ENCODE measurements at places on chromosomes 5 and 9.

DNA sequence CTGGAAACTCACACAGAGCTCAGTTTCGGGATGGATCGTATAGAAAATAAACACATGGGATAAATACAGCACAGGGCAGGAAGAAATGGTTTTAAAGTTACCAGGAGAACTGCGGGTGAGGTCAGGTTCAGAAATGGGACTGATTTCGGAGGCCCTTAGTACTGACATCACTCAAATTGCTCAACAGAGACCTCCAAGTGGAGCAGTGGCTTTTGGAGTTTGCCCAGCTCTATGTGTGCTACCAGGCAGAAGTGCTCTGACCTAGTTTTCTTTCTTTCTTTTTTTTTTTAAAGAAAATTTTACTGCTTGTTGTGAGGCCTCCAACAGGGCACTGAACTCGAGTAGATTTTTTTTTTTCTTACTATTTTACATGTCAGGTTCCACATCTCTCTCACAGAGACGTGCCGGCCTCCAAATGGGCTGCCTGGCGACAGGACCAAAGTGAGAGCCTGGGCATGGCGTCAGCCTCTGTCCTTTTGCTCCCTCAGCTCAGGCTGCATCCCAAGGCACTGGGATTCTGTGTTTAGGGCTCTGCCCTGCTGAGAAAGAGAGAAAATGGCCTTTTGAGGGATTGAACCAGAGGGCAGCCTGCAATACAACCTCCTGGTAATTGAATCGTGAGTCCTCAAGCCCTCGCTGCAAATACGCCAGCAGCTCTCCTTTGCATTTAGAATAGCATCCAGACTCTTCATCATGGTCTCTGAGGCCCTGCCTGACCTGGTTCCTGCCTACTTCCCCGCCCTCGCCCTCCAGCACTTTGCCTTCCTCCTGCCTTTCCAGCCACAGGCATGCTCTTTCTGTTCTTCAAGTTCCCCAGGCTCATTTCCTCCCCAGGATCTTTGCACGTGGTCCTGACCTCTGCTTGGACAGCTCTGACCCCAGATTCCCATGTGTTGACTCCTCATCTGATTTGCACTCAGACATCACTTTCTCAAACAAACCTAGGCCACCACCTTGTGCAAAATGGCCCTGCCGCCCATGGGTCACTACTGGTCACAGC is 173.5 kb downstream of the FGF1 start:
- DNase-seq, result no peak

DNA sequence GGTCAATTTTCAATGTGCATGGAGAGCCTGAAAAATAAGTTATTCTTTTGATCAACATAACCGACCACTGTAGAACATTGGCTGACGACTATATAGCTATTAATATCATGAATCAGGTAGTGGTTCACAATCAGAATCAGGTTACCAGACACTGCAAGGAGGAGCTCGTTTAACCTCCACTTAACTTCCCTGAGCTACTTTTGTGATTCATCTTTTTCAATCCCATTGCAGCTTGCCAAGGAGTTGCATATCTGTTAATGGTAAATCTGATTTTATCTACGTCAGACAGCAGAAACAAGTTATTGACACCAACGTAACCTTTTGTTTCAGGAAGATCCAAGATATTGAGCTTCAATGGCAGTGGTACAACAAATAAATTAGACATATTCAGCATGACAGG is 2263.8 kb upstream of the ACO1 start:
- DNase-seq, result no peak

- no peak for DNase-seq
Measured at GRCh38 chr9:129640086-129640870, 1.7 kb downstream of the ASB6 start.

DNA sequence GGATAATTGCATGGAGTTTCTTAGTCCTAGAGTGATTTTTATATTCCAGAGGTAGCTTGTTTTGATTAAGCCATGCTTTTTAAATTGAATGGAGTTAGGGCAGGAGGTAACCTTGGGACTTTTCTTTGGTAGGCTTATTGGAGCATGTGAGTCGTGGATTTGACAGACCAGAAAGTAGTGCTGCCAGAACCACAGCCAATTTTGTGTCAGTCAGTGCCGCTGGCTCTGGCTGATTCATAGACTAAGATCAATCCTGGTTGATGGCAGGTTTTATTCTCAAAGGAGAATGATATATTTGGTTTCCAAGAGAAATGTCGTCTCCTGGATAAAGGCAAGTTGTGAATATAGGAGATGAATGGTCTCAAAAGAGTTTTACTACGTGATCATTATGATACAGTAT is 20.3 kb downstream of the RAI14 start:
- no peak for DNase-seq

DNA sequence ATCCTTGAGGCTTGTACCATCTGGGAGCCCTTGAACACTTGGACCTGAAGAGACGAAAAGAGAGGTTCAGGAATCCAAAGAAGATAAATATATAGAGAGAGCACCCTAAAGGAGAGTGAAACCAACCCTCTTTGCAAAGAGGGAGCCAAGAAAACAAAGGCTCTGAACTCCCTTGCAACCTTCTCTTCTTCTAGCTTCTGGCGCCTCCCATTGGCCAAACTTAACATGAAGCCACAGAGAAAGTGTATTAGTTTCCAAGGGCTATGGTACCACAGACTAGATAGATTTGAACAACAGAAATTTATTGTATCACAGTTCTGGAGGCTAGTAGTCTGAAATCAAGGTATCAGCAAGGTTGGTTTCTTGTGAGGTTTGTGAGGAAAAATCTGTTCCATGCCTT is 175.1 kb downstream of the HCN1 start:
- peak; percentile 40 for DNase-seq

GRCh38 chr9:134059661-134060395 is 8.0 kb downstream of the BRD3 start:
- DNase-seq, result peak; percentile 76

DNA sequence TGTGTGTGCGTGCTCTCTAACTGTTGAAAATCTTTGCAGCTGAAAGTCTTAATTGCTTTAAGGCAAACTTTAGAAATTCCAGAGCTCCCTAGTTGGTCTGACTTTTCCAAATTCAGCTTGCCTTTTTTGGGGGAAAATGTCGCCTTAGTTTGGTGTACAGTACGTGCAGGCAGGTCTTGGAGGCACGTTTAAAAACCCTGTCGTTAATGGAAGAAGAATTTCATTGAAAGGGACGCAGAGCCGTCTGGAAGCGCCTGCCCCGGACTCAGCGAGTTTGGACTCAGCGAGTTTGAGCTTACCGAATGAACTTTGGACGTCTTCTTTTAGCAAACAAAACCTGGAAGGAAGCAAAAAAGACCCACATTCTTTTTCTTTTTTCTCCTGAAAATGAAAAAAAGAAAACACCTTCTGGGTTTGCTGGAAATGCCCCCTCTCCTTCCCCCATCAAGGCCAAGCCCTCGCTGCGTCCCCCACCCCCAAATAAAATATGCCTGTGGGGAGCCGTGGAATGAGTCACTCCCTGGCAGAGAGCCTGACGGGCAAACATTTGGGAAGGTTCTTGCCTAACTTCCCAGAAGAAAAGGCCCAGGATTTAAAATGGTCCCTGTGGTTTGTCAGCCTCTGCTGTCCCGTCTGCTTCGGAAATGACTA is 1.5 kb downstream of the NEK6 start:
- no peak for DNase-seq

DNA sequence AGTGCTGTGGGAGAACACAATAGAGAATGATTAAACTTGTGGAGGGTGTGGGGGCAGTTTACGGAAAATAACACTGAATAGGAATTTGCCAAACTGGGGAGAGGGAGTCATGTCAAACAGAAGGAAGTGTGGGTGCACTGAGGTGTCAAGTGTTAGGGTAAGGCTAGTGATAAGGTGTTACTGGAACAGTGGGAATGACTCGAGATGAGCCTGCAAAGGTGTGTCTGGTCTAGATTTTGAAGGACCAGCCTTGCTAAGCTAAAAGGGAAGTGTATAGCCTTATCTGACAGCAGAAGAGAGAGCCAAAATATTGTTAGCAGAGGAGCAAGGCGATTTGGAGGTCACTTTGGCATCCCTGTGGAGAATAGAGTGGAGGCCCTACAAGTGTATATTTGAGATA is 4.2 kb downstream of the CNOT6 start:
- DNase-seq, result no peak

- DNase-seq, result peak; percentile 35
Measured at GRCh38 chr9:125066839-125067619, 76.3 kb downstream of the SCAI start.

- DNase-seq, result peak; percentile 21
Measured at GRCh38 chr5:80246995-80247729, 8.7 kb downstream of the SERINC5 start.

GRCh38 chr9:92599938-92600461 is 64.2 kb upstream of the ECM2 start:
- no peak for DNase-seq

- no peak for DNase-seq
Measured at GRCh38 chr9:134370213-134370492, 43.9 kb downstream of the RXRA start.

DNA sequence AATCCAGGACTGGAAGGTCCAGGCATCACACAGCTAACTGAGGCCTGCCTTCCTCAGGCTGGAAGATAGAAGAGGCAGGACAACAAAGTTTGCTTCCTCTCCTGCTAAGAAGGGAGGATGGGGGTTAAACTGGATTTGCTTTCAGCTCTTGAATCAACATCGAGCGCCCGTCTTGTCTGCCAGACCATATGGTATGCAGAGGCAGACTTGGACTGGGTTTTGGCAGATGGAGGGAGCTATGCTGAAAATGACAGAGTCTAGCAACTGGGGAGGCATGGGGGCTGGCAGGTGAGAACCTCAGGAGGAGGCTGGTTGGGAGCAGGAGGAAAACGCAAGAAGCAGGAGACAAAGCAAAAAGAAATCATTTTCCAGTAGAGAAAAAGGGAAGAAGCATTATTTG is 289.5 kb upstream of the IL12B start:
- DNase-seq, result no peak

DNA sequence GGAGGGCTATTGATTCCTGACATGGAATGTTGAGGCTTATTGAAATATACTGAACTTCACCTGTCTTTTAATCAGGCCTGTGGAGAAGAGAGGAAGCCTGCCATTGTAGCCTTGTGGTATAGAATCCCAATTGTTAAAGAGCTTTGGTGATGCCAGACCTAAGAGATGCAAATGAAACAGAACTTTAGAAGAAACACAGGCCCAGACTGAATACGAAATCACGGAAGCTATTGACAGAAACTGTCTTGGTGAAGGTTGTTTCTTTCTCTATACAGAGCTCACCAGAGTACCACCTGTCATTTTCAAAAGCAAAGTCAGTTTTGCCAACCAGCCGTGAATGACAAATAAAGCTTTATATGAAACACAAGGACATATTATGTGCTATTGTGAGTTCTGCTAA is 660.3 kb downstream of the ISL1 start:
- peak; percentile 2 for DNase-seq

DNA sequence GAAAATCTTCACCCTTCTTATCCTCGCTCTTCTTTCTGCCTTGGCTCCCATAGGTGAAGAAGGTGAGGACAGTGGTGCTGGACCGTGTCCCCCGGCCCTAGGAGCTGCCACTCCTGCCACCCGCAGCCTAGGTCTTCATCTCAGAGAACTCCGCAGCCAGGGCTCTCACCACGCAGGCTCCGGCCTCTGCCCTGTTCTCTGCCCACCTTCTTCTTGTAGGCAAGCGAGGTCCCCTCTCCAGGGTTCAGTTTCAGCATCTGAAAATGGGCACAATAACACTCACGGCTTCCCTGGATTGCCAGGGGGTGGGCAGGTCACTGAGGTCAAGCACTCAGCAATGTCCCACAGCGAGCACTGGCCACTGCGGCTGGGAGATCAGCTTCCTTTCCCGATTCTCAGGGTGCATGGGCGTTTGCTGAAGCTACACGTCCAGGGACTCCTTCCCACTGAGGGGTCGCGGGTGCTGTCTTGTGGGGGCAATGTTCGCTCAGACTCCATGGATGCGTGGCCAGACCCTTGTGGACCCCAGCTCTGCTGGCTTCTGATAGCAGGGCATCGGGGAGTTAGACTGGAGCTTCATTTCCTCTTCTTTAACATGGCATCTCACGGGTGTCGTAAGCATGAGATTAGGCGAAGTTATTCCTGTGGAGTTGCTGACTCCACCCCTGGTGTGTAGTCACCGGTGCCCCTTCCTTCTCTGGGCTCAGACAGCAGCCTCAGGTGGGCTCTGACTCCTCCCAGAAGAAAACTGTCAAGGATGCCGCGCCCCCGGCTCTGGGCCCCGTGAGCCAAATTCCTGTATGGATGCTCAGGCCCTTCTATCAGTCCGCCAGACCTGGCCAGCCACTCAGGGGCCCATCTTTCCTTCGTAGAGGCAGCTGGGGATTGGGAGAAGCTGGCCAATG is 145.1 kb upstream of the IRX2 start:
- DNase-seq, result no peak

- peak; percentile 69 for DNase-seq
Measured at GRCh38 chr5:80967500-80968181, 7.5 kb downstream of the RASGRF2 start.

DNA sequence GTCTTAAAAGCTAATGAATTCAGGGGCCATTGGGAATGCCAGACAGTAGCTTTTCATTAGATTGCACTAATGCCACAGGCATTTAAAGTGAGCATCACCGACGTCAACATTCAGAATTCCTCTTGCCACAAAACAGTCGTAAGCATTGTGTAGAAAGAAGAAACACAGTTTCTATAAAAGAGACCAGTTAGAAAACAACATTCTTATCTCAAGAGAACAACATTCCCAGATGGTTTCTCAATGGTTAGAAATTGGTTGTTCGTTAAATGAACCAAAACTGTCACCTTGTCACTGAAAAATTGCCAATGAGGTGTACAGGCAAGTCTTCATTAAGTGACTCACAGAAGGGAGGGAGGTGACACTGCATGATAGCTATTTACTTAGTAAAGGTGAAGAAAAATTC is 401.6 kb upstream of the PRR16 start:
- no peak for DNase-seq

DNA sequence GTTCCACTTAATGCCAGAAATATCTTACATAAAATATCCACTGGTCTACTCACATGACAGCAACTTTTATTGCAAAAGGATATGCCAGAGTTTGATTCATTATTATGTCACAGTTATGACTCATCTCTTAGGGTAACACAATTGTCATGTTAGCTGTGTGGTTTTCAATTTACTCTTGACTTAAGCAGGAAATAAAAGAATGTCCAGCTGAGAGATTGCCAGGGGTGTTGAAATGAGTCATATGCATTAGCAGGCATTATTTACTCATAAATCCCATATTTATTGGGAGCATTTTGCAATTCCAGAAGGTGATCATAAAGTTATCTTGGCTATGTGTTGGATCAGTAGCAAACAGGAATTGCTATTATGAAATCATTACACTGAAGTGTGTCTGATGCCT is 1164.6 kb upstream of the CDH18 start:
- DNase-seq, result no peak

DNA sequence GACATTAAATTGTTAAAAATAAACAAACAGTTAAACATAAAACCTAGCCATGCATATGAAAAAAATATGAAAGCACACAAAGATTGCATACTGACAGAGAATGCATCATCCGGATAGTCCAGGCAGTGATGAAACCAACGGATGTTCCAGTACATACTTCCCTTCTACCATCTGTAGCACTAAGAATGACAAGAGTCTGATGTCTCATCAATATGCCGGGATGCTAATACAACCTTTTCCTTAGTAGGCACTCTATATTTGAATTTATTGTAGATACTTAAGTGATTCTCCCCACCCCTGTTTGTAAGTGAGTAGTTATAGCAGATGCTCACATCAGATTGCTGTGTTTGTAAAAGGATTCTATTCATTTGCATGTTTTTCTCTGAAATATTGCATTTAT is 571.2 kb upstream of the WWC1 start:
- no peak for DNase-seq
